Foreskin melanocyte (primary cell): ENCODE measurements at places on chromosomes 12 and 14.

DNA sequence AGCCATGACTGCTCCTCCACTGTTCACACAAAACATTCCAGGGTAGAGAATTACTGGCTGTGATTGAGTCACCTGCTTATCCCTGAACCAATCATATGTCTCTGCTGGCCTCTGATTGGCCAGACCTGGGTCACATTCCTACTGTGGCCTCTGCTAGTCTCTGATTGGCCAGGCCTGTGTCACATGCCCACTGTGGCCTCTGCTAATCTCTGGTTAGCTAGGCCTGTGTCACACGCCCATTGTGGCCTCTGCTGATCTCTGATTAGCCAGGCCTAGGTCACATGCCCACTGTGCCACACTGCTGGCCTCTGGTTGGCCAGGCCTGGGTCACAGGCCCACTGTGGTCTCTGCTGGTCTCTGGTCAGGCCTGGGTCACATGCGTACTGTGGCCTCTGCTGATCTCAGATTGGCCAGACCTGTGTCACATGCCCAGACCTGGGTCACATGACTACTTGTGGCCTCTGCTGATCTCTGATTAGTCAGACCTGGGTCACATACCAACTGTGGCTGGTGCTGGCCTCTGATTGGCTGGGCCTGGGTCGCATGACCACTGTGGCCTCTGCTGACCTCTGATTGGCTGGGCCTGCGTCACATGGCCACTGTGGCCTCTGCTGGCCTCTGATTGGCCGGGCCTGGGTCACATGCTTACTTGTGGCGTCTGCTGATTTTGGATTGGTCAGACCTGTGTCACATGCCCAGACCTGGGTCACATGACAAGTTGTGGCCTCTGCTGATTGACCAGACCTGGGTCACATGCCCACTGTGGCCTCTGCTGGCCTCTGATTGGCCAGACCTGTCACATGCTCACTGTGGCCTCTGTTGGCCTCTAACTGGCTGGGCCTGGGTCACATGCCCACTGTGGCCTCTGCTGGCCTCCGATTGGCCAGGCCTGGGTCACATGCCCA, 251.6 kb downstream of the SLC15A4 start:
- DNase-seq = no peak

DNA sequence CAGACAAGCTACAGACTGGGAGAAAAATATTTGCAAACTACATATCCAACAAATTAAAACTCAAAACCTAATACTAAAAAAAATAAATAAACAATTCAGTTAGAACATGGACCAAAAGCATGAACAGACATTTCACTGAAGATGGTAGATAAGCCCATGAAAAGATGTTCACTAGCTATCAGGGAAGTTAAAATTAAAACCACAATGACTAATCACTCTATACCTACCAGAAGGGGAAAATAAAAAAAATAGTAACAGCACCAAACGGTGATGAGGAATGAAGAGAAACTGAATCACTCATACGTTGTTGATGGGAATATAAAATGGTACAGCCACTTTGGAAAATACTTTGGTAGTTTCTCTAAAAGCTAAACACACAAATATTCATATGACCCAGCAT, 31.1 kb upstream of the DHRS7 start:
- DNase-seq = no peak

DNA sequence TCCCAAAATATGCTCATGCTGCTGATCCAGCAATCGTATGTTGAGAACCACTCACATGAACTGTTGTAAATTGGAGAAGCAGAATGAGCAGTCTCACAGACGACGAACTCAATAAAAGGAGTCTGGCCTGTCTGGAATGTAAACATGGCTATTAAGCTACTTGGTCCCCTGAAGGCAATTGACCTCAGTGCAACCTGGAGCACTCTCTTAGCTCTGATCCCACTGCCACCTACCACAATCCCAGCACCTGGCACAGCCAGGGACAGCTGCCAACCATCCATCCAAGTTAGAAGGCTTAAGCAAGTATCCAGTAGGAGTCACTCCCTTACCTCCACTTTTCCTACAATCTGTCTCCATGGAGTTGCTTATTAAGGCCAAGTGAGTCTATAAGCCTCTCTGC, 406.9 kb upstream of the CLEC14A start:
- no peak for DNase-seq

- DNase-seq = peak; percentile 14
These were observed 282.1 kb downstream of the RPS29 start for GRCh38 chr14:49303946-49304516.
